A549 treated with AZD2906 at 1 μM for 4 hours (cell line): ENCODE measurements at places on chromosomes 4 and X. TPM values are rescaled to one million over a fixed set of nuclear protein-coding genes. Genes with fewer than 3 reads are reported as not detected.

Gene MAMLD1
- 6.2 to 7.1 TPM (median 6.4 TPM) in 5 replicates for total RNA-seq

Gene SMR3A
- not detected in 5 replicates for total RNA-seq

Gene HTR2C
- total RNA-seq: not detected in 5 replicates

Gene TASL
- not detected in 5 replicates for total RNA-seq

Gene CENPVL2
- total RNA-seq: not detected in 5 replicates

Gene LRIT3
- total RNA-seq: 0.02 to 0.06 TPM (median 0.02 TPM) in 4 of 5 replicates, not detected in the other

Gene CPLX1
- total RNA-seq: 0.51 to 0.70 TPM (median 0.64 TPM) in 5 replicates

Gene UGT2B15
- 0.03 to 0.07 TPM (median 0.03 TPM) in 3 of 5 replicates, not detected in the others for total RNA-seq

Gene RTL9
- total RNA-seq: 0.05 to 0.16 TPM (median 0.11 TPM) in 5 replicates

Gene PCDH19
- total RNA-seq: 0.02 to 0.05 TPM (median 0.03 TPM) in 5 replicates

Gene NAAA
- total RNA-seq: 22.0 to 25.2 TPM (median 23.8 TPM) in 5 replicates

Gene CENPVL1
- total RNA-seq: not detected in 5 replicates

Gene PAK3
- total RNA-seq: 0.03 TPM in 1 of 5 replicates, not detected in the others

Gene NAA11
- total RNA-seq: not detected in 5 replicates

Gene TTC29
- total RNA-seq: not detected in 5 replicates

Gene CDX4
- total RNA-seq: not detected in 5 replicates

Gene HEPH
- total RNA-seq: not detected in 5 replicates

Gene COL25A1
- total RNA-seq: not detected in 5 replicates

Gene WFS1
- total RNA-seq: 11.1 to 12.8 TPM (median 12.2 TPM) in 5 replicates

Gene FGFBP1
- 2.4 to 2.8 TPM (median 2.6 TPM) in 5 replicates for total RNA-seq

Gene MXRA5
- not detected in 5 replicates for total RNA-seq

Gene HSFX4
- total RNA-seq: 0.11 to 0.17 TPM in 2 of 5 replicates, not detected in the others

Gene PRDM5
- 3.9 to 4.9 TPM (median 4.2 TPM) in 5 replicates for total RNA-seq

Gene TRIML2
- 30.7 to 47.1 TPM (median 37.1 TPM) in 5 replicates for total RNA-seq
